NCI-H1930 (cell line): ENCODE measurements at places on chromosomes 6 and 20.
A peak's percentile ranks its signal among the peaks of the same experiment; 100 is the strongest.

GRCh38 chr20:6956056-6956455, 188.6 kb downstream of the BMP2 start:
- no peak for DNase-seq

DNA sequence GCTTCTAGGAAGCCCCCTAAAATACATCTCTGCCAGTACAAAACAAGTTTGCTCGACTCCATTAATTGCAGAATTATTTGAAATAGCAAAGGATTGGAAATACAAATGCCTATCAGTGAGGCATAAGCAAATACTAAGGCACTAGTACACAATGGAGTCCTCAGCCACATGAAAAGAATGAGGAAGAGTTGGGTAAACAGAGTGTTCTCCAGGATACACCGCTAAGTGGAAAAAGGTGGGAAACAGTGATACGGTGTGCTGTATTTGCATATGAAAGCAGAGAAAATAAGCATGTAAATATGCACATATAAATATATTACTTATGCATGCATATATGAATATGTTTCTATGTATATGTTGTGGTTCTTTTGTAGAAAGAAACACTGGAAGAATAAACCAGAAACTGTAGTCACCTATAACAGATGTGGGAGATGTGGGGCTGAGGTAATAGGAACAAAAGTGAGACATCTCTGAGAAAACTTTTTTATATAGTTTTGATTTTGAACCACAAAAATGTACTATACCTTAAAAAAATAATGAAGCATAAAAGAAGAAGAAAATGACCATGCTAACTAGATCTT, 143.4 kb upstream of the MYLIP start:
- no peak for DNase-seq

GRCh38 chr20:3000852-3001523, 42.4 kb upstream of the GNRH2 start:
- peak; percentile 45 for DNase-seq

GRCh38 chr6:135182071-135183001, 1.2 kb downstream of the MYB start:
- no peak for DNase-seq

GRCh38 chr6:90044182-90044832, 150.0 kb downstream of the GJA10 start:
- DNase-seq = no peak
